Stomach (tissue), 19 donors: ENCODE measurements at places on chromosomes 16 and 17. TPM values are rescaled to one million over a fixed set of nuclear protein-coding genes. Genes with fewer than 3 reads are reported as not detected.
A peak's percentile ranks its signal among the peaks of the same experiment; 100 is the strongest.

Gene NOG
- total RNA-seq, result not detected

Gene SRP68
- 49.8 TPM for total RNA-seq

Gene CACNG4
- not detected for total RNA-seq

Gene CACNG5
- not detected for total RNA-seq

Gene KAT8
- total RNA-seq, result 114 TPM

Gene SRSF2
- 337 TPM for total RNA-seq

Gene TTYH2
- 17.9 TPM for total RNA-seq

Gene ATAD5
- 1.8 TPM for total RNA-seq

Gene LYRM1
- 25.8 TPM for total RNA-seq

Gene CHST5
- total RNA-seq, result 1.1 TPM

Gene SECTM1
- total RNA-seq, result 1.8 TPM

DNA sequence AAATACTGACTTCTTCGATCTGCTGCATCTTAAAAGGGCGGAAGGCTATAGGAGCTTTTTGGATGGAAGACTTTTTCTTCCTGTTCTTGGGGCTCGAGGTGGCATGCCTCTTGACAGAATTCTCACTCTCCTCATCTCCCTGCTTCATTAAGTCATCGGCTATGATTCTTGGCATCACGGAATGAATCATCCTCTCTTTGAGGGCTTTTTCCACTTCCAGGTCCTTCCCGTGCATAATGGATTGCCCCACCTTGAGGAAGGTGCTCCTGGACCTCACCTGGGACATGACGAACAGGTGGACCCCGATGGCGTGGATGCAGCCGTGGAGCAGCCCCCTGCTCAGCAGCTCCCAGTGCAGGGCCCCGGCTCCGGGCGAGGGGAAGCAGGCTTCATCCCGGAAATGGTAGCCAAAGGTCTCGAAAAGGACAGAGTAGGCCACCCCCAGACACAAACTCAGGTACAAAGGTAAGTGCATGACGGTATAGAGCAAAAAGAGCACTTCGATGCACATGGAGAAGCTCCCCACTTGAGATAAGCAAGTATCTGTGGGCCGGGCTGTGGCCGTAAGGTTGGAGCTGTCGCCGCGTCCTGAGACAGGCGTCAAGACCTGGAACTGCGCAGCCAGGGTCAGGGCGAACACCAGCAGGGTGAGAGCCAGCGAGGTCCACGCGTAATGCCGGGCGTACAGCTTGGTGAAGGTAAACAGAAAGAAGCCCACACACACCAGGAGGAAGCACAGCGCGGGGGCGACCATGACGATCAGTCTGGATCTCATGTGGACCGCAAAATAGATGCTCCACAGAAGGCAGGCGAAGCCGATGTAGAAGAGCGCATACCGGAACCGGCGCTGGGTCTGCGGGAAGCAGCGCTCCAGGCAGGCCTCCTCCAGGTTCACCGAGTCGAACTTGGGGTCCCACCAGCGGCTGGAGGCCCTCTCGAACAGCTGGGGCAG is 1.7 kb downstream of the ADCY9 start:
- DNase-seq, result no peak

DNA sequence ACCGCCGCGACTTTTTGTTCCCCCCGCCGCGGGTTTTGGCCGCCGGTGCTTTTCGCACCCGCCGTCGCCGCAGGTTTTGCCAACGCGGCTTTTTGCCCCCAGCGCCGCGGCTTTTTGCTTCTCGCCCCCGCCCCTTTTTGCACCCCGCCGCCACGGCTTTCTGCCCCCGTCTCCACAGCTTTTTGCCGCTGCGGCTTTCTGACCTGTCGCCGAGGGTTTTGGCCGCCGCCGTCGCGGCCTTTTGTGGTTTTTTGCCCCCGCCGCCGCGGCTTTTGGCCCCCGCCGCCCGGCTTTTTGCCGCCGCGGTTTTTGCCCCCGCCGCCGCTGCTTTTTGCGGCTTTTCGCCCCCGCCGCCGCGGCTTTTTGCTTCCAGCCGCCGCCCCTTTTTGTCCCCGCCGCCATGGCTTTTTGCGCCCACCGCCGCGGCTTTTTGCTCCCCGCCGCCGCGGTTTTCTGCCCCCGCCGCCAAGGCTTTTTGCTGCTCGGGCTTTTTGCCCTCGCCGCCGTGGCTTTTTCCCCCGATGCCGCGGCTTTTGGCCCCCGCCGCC is 151.1 kb downstream of the KCNJ18 start:
- no peak for DNase-seq

GRCh38 chr16:84180519-84181140 is 6.2 kb downstream of the TAF1C start:
- no peak for DNase-seq

- no peak for DNase-seq
Measured at GRCh38 chr17:49589577-49589927, 13.9 kb downstream of the NXPH3 start.

GRCh38 chr17:82299452-82299851 is 18.0 kb downstream of the CD7 start:
- DNase-seq, result no peak

DNA sequence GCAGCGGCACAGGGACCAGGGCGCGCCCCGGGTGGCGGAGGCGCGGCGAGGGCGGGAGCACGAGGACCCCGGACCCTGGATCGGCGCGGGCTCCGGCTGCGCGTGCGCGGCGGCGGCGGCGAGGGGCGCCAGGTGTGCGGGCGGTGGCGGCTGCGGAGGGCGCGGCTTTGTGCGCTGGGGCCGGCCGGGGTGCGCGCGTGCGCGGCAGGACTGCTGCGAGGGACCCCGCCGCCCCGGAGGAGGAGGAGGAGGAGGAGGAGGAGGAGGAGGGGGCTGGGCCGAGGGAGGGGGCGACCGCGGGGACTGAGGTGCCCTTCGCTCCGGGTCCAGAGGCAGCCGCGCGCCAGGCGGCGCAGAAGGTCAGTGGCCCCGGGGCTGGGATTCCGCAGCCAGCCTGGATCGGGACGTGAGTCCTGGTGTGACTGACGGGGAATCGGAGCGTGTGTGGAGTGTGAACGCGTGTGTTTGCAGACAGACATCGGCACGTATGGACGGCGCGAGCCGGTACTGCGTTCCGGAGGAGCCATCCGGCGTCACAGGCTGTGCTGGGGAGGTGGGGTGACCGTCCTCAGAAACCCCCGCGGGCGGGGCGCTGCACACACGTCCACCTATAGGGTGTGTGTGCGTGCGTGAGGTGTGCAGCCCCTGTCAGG is 19.5 kb upstream of the RAP1GAP2 start:
- peak; percentile 69 for DNase-seq

- DNase-seq, result no peak
Measured at GRCh38 chr17:2237950-2238349, 65.6 kb downstream of the SMG6 start.

DNA sequence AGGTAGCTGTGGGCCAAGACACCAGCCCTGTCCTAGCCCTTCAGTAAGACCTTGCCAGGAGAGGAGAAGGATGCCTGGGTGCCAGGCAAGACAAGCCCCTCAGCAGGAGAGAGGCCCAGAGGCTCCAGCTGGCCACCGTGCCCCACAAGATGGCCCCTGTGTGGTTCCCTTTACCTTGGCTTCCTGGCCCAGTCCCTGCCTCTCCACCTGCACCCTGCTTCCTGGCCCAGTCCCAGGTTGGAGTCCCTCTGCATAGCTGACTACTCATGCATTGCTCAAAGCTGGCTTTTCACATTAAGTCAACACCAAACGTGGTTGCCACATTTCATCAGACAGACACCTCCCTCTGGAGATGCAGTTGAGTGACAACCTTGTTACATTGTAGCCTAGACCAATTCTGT is 4.0 kb downstream of the SYNGR3 start:
- no peak for DNase-seq

DNA sequence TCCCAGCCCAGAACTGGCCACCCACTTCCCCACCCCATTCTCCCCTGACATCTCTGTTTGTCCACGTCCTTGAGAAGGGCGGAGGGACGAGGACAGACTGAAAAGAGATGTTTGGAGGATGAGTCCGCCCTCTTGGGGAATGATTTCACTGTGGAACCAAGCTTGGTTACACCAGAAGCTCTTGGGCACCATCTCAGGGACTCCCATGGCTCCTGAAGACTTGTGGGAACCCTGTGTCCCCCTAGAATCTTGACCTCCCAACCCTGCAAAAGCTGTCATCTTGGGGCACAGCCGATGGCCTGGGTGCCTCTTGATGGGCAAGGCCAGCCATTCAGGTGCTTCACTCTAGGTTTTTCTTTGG is 25.9 kb upstream of the LITAF start:
- no peak for DNase-seq

- DNase-seq, result no peak
Measured at GRCh38 chr17:50308666-50309065, 34.4 kb downstream of the TMEM92 start.
